NCI-H526 treated with DMSO at 0.1 percent for 48 hours (cell line): ENCODE measurements at places on chromosomes 2 and 18.

DNA sequence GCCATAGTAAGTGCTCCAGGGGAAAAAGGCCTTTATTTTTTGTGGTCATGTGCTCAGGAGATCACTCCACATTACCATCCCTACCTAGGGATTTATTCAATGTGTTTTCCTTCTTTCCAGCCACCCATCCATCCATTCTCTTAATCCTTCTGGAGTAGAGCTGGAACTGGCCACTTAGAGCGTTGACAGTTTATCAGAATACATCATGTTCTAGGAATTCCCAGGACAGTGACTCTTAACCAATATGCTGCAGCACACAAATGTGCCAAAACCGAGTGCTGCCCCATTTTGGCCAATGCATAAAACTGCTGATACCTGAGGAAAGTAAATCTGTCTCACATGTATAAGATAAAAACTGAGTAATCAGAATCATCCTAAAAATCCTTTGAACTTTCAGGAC, 63.7 kb downstream of the FARSB start:
- DNase-seq: no peak

DNA sequence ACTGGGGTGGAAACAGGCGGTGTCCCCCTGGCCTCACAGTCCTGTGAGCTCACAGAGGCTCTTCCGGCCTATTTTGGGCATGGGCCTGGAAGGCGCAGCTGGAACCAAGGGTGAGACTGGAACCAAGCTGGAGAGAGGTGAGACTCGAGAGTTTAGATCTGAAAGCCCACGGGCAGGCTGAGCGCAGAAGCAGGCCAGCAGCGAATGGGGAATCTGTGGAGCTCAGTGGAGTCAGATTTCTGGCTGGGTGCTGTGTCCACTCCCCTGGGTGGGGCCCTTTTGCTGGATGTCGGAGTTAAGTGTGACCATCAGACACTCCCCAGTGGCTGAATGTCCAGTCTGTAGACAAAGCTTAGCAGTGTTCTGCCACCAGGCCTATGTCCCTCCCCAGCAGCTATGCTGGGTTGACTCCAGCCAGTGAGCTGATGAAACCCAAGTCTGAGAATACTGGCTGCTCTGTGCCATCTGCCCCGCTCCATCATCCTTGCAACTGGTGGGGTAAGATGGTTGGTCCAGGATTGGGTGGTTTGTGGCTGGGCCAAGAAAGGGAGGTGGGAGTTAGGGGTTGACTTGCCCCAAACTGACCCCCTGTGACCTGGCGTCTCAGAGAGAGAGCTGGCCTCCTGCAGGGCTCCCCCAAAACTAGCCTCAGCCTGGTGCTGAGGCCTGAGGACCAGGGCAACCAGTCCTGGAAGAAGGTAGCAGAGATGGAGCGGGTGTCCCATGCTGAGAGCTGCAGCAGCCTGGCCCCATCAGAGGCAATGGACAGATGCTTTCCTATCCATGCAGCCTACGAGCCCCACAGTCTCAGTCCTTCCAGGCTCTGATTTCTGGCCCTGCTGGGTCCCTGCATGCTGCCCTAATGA, 34.4 kb downstream of the CYP26B1 start:
- no peak for DNase-seq

GRCh38 chr18:23134780-23135549, at the start of gene CABLES1:
CABLES1 (plus strand) TSS chr18:23135485; CDS start chr18:23135763, 278 bp downstream.
- DNase-seq: peak; percentile 69

GRCh38 chr2:218501665-218502064, 66.5 kb downstream of the USP37 start:
- no peak for DNase-seq

DNA sequence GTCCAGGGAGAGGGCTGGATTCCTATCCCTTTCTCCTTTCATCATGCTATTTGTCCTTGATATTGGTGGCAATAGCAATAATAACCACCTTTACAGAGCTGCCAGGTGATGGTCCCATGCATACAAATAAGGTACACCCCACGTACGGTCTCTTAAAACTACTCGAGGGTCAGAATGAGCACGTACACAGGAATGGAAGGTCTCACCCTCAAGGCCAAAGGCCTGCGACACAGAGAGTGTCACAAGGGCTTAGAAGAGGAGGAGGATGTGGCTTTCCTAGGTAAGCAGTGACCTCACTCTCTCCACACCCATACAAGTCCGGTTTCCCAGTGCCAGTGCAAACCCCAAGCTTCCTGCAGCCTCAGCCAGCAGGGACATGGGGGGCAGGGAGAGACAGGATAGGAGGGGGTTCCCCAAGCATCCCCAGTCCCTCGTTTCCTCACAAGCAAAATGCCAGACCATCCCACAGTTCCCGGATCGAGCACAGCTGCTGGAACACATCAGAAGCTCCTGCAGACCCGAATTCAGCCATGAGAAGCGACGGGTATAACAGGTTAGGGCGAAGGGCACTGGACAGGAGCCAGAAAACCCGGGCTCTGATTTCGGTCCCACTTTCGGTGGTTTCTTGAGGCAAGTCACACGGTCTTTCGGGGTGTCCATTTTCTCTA, 49.2 kb downstream of the PLB1 start:
- DNase-seq: no peak

DNA sequence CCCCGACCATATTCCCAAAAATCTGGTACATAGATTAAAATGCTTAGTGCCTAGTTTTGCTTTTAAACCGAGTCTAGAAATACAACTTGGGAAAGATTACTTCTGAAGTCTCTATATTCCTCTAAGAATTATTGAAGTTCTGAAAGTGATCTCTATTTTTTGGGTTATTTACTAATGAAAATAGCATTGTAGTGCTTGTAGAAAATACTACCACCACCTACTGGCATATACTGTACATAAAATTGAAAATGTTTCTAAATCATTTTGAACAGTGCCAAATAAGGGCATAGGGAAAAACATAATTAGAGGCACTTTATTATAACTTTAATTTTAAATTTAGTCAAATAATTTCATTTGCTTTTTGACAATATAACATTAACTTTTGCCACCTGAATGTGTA, 1399.6 kb upstream of the ZEB2 start:
- DNase-seq: no peak

DNA sequence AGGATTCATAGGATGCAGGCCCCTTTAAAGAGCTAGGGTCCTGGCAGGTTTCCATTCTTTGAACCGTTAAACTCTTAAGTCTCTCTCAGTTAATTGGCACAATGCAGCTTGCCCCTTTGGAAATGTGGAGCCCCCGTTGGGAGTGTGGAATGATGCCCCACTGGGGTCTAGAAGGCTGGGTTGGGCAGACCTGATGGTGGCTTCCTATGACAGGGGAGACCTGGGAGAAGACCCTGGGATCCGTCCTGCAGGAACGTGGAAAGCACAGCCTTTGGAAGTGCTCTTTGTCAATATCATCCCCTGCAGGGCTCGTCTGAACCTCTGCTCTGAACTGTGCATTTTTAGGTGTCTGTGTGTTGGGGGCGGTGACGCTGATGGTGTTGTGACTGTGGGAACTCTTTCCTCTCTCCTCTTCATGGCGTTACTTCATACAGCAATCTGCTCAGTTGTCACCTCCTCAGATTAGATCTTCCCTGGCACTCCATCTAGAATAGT, 190.6 kb downstream of the MYCN start:
- no peak for DNase-seq

DNA sequence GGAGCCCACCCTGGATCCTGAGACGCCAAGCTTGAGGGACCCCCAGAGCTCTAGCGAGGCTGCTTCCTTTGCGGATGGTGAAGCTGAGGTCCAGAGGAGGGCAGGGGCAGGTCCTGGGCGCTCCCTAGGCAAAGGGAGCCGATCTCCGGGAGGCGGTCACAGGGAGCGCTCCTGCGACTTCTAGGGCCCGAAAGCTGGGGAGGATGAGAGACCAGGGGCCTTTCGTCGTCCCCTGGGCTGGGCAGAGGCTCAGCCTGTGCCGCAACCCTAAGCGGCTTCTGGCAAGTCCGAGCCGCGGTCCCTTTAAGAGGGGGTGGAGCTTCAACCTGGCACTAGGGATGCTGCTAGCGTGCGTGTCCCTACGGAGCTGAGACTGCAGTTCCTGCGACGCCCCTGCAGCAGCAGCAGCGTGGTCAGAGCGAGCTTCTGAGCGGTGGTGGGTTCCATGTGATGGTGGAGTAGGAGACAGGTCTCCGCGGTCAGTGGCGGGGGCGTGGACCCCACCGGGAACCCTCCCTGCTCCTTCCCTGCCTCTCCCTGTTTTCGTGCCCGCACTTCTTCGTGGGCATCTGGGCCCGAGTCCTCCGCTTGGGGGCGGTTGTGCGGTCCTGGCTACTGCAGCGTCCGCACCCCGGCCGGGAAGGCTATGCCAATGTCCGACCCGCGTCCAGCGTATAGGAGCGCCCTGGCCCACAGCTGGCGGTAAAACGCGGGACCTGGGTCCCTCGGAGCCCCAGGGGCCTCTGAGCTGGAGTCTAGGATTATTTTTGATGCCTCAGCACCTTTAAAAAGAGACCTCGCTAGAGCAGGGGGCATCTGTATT, 154.6 kb downstream of the CCDC74A start:
- DNase-seq: peak; percentile 85
